CD4-positive, alpha-beta T cell treated with Interleukin-21 for 1 hour (primary cell): ENCODE measurements at places on chromosomes 13 and 19.

DNA sequence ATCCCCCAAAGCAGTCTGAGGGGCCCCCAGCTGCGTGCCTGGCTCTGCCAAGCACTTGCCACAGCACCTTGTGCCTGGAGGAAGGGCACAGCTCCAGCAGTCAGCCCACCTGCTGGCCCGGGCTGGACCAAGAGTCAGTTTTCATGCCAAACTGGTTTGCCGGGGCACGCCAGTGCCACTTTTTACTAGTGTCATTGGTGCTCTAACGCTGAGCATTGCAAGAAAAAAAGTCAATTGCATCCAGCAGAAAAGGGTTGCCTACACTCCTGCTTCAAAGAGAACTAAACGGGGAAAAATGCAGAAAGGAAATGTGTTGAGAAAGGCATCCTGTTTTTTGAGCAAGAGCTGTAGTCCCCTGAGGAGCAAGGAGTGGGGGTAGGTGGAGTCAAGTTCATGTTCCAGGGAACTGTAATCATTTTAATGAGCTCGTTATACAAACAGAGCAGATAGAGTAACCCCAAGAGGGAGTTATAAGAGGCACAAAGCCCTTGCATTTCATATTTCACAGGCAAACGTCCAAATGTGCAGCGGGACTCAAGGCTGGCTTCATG is 68.4 kb downstream of the F2RL3 start:
- DNase-seq = no peak

DNA sequence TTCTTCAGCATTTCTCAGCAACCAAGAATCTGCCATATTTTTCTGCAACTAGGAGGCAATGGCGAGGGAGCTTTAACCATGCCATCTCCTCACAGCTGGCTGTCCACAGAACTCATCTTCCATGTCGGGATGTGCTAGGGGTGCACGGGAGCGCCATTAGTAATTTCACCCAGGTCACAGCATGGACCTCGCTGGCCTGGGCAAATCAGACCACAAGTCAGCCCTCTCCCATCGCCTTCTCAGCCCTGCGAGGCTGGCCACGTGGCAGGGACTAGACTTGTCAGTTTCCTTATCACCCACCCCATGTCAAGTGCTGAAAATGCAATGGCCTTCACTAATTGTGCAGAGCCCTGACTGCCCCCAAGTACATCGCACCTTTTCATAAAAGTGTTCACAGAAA is 15.7 kb downstream of the COL4A1 start:
- DNase-seq = no peak

DNA sequence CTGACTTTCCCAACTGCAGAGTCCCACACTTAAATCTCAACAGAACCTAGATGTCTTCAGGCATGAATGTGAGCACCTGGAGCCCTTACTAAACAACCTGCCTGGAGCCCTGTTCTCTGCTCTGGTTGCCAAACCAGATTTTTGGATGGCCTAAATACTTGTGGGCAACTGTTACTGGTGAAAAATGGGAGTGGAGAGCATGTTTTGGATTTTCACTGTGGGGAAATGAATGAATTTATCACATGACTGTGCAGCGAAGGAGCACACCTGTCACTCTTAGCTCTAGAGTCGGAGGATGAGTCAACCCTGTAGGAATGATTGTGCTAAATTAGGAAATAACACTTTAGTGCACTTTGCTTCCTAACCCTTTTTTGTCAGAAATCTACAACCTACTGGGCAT is 30.3 kb downstream of the SHISA2 start:
- no peak for DNase-seq

DNA sequence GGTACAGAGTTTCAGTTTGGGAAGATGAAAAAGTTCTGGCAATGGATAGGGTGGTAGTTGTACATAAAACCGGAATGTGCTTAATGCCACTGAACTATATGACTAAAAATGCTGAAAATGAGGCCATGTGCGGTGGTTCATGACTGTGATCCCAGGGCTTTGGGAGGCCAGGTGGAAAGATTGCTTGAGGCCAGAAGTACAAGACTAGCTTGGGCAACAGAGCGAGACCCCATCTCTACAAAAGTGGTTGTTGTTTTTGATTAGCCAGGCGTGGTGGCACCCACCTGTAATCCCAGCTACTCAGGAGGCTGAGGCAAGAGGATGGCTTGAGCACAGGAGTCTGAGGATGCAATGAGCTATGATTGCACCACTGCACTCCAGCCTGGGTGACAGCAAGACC is 12.8 kb downstream of the SMAD9 start:
- DNase-seq = no peak

GRCh38 chr13:39712626-39713025 is 57.2 kb downstream of the COG6 start:
- no peak for DNase-seq

DNA sequence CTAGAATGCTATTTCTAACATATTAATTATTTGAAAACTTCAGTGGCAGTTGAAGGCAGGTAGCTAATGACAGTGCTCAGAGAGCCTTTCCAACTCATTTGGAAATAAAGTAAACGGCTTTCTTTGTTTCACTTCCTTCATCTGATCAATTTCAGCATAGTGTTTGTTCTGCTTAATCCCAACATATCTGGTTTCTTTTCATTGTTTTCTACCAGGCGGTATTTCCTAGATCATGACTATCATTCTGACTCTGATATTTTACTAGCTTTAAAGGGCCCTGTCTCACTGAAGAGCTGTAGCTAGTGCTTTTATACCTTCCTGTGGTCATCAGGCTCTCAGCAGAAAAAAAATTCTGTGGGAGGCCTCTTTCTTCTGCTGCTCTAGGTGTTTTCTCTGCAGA is 178.6 kb downstream of the RBM26 start:
- DNase-seq = no peak

GRCh38 chr13:110131424-110131823 is 175.5 kb downstream of the COL4A1 start:
- DNase-seq = no peak

DNA sequence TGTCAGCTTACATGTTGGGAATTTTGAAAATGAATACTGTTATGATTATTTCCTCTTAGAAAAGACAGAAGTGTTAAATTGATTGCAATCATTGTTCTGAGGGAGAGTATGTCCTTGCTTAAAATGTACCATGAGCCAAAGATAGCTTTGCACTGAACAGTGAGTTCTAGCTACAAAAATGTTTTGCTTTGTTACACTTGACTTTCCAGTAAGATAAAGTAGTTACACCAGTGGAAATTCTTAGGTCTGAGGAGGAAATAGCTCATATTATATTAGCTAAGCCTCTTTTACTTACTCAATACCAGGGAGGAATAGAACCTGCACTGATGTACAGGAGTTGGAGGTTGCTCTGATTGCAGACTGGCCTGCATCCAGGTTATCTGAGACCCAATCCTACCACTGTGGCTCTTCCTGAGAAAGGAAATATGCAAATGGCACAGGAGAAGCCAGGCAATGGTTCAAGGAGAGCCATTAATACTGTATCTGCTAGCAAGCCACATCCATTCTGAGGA is 53.0 kb upstream of the FBXL3 start:
- DNase-seq = no peak

GRCh38 chr13:103640606-103641005 is 574.4 kb upstream of the SLC10A2 start:
- no peak for DNase-seq

GRCh38 chr13:106296723-106297122 is 238.7 kb downstream of the EFNB2 start:
- no peak for DNase-seq

DNA sequence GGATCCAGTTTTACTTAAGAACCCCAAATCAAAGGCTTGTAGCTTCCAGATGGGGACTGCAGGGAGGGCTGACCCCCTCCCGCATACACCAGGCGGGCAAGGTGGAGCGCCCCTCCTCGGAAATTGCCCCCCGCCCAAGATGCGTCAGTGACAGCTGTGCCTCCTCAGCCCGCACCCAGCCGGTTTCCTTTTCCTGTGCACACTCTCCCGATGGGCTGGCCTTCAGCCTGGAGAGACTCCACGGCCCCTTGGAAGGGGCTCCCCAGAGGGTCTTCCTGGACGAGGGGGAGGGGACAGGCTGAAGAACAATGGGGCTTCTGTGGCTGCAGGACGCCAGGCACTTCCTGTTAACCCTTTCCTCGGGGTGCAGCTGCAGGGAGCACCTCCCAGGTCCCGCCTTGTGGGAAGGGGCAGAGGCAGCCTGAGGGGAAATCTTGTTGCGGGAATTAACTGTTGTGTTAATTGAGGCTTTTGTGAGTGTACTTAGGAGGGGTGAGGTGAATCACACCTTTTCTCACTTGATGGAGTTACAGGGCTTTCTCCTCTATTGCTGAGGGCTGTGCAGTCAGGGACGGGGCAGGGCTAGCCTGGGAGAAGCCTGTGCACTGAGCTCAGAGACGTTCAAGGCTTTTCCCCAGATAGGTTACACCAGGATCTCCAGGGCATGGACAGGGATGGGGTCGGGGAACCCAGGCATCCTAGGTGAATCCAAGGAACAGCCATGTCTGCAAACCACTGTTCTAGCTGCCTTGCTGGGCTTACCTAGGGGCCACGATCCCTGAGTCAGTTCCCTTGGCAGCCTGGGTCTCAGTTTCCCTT is 14.3 kb downstream of the IER2 start:
- peak; percentile 60 for DNase-seq

GRCh38 chr19:34480971-34481841 is at the start of gene WTIP:
Gene WTIP, plus strand, starts transcription at chr19:34481758. Its CDS starts 217 bp downstream, at chr19:34481975.
- DNase-seq = no peak

DNA sequence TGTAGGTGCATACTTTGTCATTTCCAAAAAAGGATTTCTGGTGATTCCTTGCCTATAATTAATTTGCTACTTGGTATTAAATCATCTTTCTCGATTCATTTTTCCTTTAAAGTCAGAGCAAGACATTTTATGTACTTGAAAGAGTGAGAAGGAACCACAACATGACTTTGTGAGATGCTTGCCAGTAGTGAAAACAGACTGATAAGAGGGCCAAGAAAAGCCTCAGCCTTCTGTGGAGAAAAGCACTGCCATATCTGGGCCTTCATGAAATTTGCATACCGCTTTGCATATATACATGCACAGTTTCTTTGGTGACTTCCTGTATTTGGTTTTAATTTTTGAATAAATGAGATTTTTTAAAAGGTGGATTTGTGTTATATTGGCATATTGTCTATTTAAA is 128.4 kb downstream of the CDK8 start:
- DNase-seq = no peak

- no peak for DNase-seq
Measured at GRCh38 chr13:48131533-48131932, 36.6 kb upstream of the MED4 start.

DNA sequence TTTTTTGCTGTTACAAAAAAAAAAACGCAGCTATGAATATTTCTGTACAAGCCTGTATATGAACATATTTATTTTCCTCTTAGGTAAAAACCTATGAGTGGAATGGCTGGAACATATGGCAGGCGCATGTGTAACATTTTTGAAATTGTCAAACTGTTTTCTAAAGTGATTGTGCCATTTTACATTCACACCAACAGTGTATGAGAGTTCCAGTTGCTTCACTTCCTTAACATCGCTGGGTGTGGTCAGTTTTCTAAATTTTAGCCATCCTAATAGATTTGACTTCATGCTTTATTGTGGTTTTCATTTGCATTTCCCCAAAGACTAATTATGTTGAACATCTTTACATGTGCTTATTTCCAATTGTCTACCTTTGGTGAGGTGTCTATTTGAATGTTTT is 306.8 kb downstream of the KCNRG start:
- DNase-seq = no peak

- DNase-seq = no peak
Measured at GRCh38 chr13:99062593-99062992, 84.7 kb upstream of the DOCK9 start.

- no peak for DNase-seq
Measured at GRCh38 chr19:49514151-49514550, 1.7 kb downstream of the FCGRT start.
